ENCODE measurements at places on chromosomes 12 and 14. TPM values are rescaled to one million over a fixed set of nuclear protein-coding genes. Genes with fewer than 3 reads are reported as not detected.
A peak's percentile ranks its signal among the peaks of the same experiment; 100 is the strongest.

Gene CD63
- total RNA-seq, result 670 TPM

GRCh38 chr12:4174417-4174816 is 99.1 kb upstream of the CCND2 start:
- no peak for DNase-seq

Gene TUNAR
- not detected for total RNA-seq

Gene BCL11B
- total RNA-seq, result 0.16 TPM

GRCh38 chr14:83842547-83842946 is 1687.4 kb upstream of the FLRT2 start:
- DNase-seq, result no peak

DNA sequence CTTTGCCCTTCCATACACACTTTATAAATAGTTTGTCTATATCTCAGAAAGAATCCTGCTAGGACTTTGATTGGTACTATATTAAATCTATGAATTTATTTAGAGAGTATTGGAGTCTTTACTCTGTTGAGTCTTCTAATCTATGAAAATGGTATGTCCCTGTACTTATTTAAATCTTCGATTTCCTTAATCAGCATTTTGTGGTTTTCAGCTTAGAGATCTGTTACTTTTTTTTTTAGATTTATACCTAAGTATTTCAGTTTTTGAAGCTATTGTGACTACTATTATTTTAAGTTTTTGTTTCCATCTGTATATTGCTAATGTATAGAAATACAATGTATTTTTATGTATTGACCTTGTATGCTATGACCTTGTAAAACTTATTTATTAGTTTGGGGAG is 13.4 kb upstream of the IFI27L2 start:
- no peak for DNase-seq

GRCh38 chr14:76073717-76074116 is 78.0 kb upstream of the GPATCH2L start:
- no peak for DNase-seq

GRCh38 chr14:59814988-59815387 is 55.6 kb downstream of the RTN1 start:
- no peak for DNase-seq

- DNase-seq, result no peak
Observed at GRCh38 chr12:106840243-106840642, 65.8 kb downstream of the RIC8B start.

Gene GYS2
- not detected for total RNA-seq

Gene TMEM132C
- total RNA-seq, result 3.5 TPM

GRCh38 chr12:48852734-48853688 is 1.0 kb upstream of the DDX23 start:
- DNase-seq, result peak; percentile 94

Gene SALL2
- 15.0 TPM for total RNA-seq

Gene SLC38A4
- total RNA-seq, result 0.55 TPM

DNA sequence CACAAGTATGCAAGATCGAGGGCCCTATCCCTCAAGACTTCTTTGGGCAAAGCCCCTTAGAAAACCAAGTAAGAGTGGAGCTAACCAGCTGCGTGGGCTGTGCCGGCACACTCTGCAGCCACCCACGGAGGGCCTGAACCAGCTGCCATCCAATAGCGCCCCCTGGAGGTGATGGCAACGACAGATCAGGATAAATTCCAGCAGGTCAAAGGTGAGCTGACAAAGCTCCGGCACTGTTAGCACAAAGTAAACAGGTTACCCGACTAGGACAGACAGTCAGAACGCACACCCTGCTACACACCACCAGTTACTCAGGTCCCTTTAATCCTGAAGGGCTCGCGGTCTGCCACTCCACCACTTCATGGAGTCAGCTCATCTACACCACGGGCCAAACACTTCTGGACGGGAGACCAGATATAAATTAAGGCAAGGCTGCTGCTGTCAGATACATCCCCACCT is 4.9 kb downstream of the ZBTB39 start:
- DNase-seq, result peak; percentile 77

Gene ADCY6
- total RNA-seq, result 15.2 TPM

GRCh38 chr12:72832024-72832423 is 559.9 kb downstream of the TRHDE start:
- DNase-seq, result no peak

GRCh38 chr14:99030454-99030853 is 241.5 kb downstream of the BCL11B start:
- no peak for DNase-seq

DNA sequence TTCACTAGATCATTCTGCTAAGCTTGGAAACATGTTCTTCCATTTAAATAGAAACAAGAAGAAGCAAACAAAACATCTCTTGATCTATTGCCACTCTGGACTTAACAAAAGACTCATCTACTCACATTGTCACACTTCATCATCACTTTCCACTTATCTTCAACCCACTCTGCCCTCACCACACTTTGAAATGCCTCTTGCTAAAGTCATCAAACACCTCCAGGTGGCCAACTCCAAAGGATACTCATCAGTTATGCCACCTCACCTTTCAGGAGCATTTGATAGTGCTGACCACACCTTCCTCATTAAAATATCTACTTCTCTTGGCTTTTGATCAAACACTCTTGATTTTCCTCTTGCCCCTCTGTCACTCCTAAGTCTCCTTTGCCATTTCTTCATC is 7.2 kb downstream of the EFCAB11 start:
- no peak for DNase-seq

Gene EID3
- total RNA-seq, result 7.8 TPM

GRCh38 chr14:72201645-72202044 is 269.4 kb downstream of the RGS6 start:
- no peak for DNase-seq

DNA sequence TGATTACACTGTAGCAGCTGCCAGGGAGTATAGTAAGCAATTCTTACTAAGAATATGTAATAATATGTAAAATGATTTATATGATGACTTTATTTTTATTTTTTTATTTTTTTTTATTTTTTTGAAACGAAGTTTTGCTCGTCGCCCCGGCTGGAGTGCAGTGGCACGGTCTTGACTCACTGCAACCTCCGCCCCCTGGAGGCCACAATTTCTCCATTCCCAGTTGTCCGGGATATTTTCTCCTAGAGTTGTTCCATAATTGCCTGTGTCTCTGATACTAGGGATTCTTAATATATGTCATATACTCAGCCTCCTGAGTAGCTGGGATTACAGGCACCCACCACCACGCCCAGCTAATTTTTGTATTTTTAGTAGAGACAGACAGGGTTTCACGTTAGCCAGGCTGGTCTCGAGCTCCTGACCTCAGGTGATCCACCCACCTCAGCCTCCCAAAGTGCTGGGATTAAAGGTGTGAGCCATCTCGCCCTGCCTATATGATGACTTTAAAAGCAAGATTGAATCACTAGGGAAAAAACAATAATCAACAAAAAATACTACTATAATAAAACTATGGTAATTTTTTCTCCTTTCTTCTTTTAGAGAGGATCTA is 12.2 kb upstream of the ITPR2 start:
- DNase-seq, result peak; percentile 81

GRCh38 chr14:105076296-105076804 is 11.1 kb upstream of the GPR132 start:
- DNase-seq, result no peak

- DNase-seq, result no peak
Observed at GRCh38 chr12:76811976-76812375, 48.1 kb downstream of the ZDHHC17 start.

Gene FKBP3
- total RNA-seq, result 60.1 TPM

- no peak for DNase-seq
Observed at GRCh38 chr14:53902307-53902706, 54.3 kb downstream of the BMP4 start.

GRCh38 chr14:53946071-53946403 is 10.6 kb downstream of the BMP4 start:
- no peak for DNase-seq

- no peak for DNase-seq
Observed at GRCh38 chr12:75196408-75196807, 13.2 kb downstream of the KCNC2 start.

Gene ZBTB39
- 5.0 TPM for total RNA-seq
